Neural crest cell (in vitro differentiated cells): ENCODE measurements at places on chromosomes 4 and X.

- DNase-seq = no peak
These were observed 504.4 kb upstream of the FAT1 start for GRCh38 chr4:187227907-187228704.

DNA sequence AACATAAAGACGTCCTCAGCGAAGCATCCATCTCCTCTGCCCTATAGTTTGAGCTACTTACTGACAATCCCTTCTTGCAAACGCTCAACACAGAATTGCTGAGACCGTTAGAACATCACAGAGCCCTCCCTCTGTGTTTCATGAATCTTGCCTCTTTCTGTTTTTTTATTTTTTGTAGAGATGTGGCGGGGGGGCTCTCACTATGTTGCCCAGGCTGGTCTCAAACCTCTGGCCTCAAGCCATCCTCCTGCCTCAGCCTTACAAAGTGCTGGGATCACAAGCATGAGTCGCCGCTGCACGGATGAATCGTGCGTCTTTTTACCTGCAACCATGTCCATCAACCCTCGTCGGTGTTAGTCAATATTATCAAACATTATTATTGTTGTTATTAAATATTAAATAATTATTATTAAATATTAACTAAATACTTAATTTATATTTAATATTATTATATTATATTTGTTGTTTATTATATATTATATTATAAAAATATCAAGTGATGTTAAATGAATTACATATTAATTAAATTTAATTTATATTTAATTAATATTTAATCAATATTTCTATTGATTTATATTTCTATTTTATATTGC, 200.7 kb downstream of the CRLF2 start:
- no peak for DNase-seq

DNA sequence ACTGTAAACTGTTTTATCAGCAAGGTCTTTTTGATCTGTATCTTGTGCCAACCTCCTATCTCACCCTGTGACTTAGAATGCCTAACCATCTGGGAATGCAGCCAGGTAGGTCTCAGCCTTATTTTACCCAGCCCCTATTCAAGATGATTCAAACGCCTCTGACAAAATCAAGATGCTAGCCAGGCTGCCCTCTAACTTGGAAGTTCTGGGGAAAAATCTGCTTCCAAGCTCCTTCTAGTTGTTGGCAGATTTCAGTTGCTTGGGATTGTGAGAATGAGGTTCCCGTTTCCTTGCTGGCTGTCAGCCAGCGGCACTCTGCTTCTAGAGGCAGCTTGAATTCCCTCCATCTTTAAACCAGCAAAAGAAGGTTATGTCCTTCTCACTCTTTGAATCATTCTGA, 34.7 kb downstream of the LUZP4 start:
- no peak for DNase-seq

GRCh38 chr4:48375651-48376304, 34.4 kb downstream of the SLAIN2 start:
- no peak for DNase-seq

DNA sequence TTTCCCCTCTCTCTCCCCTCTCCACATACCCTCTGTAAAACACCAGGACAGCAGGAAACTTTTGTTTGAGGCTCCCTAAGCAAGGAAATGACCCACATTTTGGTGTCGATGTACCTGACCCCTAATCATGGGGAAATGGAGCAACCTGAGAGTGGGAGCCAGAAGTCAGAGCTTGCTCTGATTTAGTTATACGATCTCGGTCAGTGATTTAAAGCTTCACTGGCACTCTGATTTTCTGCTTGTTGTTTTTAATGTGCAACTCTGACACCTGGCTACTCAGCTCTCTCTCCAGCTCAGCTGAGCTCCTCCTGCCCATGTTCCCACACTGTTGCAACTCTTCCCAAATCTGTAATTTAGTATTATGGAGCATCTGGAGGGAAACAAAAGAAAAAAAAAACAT, 408.6 kb downstream of the ADAM29 start:
- DNase-seq = no peak

DNA sequence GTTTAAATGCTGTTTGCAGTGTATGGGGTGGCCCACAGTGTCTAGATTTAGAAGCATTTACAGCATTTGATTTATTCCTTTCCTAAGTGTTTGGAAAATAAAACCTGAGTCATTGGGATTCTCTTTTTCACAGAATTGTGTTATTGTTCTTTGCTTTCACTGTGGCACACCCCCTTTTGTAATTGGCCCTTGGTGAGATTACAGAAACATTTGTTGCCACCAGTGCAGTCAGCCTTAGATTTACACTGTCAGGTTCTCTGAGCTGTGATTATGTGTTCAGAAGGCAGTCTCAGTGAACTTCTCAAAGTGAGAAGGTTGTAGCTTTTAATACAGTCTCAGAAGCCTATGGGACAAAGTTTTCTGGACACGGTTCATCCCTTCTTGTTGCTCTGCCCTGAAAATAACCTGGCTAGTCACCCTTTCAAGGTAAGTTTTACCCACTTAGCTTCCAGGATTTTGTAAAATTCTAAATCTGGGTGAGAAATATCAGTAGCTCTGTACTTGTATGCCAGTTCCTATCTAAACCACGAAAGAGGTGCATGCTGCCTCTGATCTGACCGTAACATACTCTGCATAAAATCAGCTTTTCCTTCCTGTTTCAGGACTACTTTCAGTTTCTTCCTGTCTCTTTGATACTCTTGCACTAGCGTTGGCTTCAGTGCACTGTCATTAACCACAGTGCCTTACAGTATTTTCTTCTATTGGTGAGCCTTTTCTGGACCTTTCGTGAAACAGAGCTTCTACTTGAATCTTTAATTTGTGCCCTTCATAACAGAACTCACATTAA, 12.6 kb downstream of the RUFY3 start:
- DNase-seq = no peak

DNA sequence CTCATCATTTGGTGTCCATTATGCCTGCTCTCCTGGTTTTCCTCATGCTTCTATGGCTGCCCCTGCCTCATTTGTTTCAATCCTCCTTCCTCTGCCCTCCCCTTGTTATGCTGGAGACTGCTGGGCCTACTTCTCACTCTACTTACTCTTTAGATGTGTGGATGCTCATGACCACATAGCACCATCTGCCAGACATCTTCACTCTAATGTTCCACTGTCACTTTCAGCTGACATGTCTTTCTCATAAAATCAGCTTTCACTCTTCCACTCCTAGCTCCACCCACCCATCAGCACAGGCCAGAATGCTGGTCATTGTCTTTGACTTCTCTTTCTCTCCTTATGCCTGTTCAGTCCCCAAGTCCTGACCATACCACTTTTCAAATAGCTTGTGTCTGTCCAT, 86.8 kb downstream of the REPS2 start:
- DNase-seq = no peak

DNA sequence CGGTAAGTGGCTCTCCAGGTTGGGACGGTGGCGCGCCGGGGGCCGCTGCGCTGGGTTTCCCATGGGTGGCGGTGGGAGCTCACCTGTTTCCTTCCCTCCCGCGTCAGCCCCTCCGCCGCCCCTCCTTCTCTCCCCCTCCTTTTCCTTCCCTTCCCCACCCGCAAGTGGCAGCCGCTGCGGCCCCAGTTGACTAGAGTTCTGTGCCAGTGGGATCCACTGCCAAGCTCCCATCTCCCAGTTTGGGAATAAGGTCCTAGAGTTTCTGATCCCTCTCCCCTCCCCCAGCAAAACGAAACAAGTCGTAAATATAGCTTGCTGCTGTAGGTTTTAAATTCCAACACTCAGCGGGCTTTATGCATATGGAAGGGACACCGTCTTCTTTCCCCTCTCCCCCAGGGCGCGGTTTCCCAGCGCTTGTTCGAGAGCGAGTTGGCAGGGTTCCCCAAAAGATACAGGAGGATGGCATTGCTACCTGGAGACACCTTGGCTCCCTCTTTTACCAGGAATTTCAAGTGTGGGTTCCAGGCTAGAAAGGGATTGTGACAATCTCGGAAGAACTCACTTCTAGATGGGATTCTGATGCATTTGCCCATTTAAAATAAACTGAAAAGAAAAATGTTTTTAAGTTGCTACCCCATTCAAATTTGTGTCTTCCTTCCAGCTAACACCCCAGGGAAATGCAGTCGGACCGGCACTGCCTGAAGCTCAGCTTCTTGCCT, 1.2 kb downstream of the TLL1 start:
- DNase-seq = peak; percentile 3

DNA sequence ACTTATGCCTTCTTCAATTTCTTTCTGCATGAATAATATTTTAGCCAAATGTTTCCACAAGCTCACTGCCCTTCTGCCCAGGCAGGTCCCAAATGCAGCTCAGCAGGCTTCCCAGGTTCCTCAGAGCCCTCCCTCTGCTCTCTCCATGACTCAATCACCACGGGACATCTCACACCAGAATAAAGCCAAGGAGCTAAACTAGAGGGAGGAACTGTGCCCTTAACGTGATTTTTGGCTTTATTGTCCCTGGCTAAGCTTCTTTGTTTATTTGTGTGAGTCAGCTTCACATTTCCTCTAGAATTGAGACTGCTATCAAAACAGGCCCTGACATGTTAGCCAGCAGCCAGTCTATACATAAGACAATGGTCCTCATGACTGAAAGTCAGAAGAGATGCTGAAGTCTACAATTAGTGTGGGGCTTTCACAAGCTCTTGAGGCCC, 186.4 kb upstream of the GALNT7 start:
- no peak for DNase-seq

DNA sequence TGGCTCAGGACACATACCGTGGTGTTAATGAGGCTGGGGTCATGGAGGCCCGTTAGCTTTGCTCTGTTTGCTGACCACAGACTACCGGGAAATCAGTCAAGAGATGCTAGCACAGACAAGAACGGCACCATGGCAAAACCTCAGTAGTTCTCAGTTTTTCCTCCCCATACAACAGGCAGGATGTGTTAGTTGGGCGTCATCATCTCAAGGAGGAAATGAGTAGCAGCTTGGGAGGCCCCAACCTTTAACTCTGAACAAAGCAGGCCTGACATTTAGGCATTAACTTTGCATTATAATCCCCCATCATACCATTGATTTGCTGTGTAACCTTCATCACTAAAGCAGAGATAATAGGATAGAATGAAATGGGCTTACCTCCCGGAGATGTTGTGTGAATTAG, 714.2 kb downstream of the RPA4 start:
- no peak for DNase-seq

DNA sequence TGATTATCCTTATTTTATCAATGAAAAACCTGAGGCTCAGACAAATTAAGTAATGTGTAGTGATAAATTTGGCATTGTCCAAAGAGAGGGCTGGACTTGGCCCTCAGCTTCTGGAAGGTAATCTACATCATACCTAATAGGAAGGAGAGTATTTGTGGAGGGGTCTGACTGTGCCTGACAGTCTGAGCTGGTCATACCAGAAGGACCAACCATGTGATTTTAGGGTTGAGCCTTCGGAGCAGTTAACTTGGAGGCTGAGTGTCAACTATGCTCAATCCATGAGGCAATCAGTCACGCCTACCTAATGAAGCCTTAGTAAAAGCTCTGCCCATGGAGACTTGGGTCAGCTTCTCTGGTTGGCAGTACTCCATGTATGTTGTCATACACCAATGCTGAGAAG, 136.4 kb downstream of the CPE start:
- DNase-seq = no peak

GRCh38 chr4:100849319-100849718, 331.5 kb upstream of the EMCN start:
- DNase-seq = no peak

DNA sequence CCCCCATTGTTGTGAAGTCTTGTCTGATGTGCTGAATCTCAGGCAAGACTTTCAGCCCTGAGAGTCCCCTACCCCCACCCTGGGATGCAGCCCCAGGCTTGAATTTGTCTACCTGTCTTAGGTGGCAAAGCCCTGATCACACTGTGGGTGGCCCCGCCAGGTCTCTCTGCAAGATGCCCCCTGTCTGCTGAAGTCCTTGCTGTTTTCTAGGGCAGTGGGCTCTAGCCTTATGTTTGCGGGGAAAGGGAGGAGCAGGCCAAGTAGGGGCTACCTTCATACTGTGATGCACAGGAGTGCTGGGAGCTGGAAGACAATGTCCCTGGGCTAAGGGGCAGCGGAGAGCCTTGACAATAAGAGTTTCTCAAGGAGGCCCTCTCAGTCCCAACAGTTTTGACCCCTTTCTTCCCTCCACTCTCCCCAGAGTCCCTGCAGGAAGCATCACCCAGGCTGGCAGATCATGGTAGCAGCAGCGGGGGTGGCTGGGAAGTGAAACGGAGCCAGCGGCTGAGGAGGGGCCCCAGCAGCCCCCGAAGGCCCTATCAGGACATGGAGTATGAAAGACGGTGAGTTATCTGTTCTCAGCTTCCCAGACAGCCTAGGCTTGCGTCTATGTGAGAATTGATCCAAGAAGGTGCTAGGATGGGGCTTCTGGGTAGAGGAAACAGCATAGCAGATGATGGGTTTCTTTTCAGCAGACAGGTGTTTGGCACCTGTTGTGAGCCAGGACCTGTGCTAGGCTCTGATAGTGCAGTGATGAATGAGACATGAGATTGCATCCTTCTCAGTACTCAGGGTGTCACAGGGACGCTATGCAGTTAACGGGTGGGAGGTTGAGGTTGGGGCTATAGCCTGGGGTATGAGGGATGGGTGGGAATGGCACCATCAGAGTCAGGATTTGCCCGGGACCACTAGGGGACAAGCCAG, 2.2 kb downstream of the RBM10 start:
- no peak for DNase-seq

- DNase-seq = no peak
These were observed 36.3 kb downstream of the GPR143 start for GRCh38 chrX:9729171-9729885.

DNA sequence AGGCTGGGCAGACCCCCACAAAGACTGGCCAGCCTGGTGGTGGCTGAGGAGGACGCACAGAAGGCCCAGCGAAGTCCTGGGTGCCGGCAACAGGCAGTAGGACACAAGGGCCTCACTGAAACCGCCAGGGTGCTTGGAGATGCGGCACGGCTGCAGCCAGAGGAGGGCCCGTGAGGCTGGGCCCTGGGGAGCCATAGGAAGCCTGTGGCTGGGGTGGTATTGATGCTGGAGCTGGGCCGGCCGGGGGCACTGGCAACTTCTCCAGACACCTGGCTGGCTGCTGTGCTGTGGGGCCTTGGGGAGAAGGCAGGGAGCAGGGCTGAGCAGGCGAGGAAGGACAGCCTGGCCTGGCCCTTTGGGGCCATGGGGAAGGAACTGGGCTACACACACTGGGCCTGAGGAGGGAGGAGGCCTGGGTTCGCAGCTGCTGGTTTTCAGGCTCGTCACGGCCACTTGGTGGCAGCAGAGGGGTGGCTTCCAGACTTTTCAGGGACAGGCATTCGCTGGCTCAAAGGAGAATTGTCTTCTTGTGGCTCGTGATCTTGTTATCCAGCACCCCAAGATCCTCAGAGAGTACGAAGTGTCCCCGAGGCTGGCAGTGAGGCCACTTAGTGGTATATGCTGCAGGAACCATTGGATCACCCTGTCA, 37.2 kb downstream of the ATP2B3 start:
- peak; percentile 61 for DNase-seq

GRCh38 chrX:42434458-42435166, 343.4 kb downstream of the PPP1R2C start:
- no peak for DNase-seq

GRCh38 chr4:48031802-48032525, 15.4 kb downstream of the NIPAL1 start:
- no peak for DNase-seq

- no peak for DNase-seq
These were observed 49.8 kb downstream of the RAB33B start for GRCh38 chr4:139503622-139504166.
